Astrocyte (in vitro differentiated cells and primary cell): ENCODE measurements at places on chromosomes 2 and 18. TPM values are rescaled to one million over a fixed set of nuclear protein-coding genes. Genes with fewer than 3 reads are reported as not detected.

The SERPINB7 gene
- 11.3 and 18.0 TPM in 2 replicates for total RNA-seq

DNA sequence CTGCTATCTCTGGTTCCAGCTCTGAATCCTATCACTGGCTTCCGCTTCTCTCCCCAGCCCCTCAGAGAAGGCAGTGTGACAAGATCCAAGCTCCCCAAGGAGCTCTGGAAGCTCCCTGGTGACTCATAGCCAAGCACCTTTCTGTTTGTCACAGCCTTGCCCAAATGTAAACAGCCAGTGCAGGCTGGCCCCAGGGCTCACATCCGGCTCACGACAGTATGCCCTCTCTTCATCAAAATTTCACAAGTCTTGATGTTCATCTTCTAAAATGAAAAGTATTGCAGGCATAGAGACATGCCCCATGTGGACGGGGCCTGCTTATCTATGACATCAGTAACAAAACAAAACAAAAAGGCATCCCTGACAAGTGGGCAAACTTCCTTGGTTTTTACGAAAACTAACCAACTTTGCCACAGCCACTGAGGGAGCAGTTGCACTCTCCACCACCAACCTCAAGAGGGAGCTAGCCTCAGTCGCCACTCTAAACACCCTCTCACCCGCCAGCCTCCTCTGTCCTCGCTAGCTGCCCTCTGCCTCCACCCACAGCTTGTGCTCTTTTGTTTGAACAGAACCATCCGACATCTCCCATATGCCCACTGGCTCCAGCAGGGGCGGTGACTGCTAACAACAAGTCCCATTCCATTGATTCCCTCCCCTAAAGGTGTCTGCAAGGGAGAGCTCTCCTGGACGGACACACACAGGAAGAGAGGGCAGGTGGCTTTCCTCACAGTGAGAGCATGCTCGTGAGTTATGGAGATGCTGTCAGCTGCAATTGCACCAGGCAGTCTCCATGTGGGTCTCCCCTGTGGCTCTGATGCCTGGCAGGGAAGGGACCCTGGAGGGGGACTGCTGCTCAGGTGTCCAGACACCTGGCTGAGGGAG is 71.0 kb upstream of the DAPL1 start:
- no peaks in the 10 kb centered on the region for H3K36me3 ChIP-seq
- no peak overlapping the region for H3K4me3 ChIP-seq
- H3K27me3 ChIP-seq = peaks cover 3% of the 10 kb centered on the region
- no peak for DNase-seq
- H3K27ac ChIP-seq = no peak overlapping the region

GRCh38 chr2:220078439-220078838 is 451.0 kb downstream of the SLC4A3 start:
- no peaks in the 10 kb centered on the region for H3K27me3 ChIP-seq
- no peaks in the 10 kb centered on the region for H3K36me3 ChIP-seq
- peaks cover 17% of the 10 kb centered on the region for H3K4me1 ChIP-seq
- H3K4me3 ChIP-seq = no peak overlapping the region
- no peak overlapping the region for H3K27ac ChIP-seq

- H3K36me3 ChIP-seq = peaks cover 8% of the 10 kb centered on the region
- no peak for DNase-seq
- H3K27me3 ChIP-seq = no peaks in the 10 kb centered on the region
- H3K27ac ChIP-seq = no peak overlapping the region
Observed at GRCh38 chr2:73489053-73489452, 103.4 kb downstream of the ALMS1 start.

- no peaks in the 10 kb centered on the region for H3K27me3 ChIP-seq
- no peak overlapping the region for H3K27ac ChIP-seq
- H3K4me3 ChIP-seq = no peak overlapping the region
- peak; percentile 29 for DNase-seq
- H3K36me3 ChIP-seq = no peaks in the 10 kb centered on the region
Observed at GRCh38 chr2:157256626-157257025, 879 bp upstream of the GALNT5 start.
